ENCODE measurements at places on chromosomes 16 and 17.

DNA sequence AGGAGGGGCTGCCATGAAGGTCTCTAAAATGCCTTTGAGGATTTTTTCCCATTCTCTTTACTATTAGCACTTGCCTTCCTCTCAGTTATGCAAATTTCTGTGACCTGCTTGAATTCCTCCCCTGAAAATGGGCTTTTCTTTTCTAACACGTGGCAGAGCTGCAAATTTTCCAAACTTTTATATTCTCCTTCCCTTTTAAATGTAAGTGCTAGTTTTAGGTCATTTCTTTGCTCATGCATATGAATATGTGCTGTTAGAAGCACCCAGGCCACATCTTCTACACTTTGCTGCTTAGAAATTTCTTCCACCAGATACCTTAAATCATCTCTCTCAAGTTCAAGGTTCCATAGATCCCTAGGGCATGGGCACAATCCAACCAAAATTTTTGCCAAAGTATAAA, 11.8 kb downstream of the CLEC10A start:
- DNase-seq = no peak

- no peak for DNase-seq
Observed at GRCh38 chr16:81500833-81501521, 56.4 kb downstream of the CMIP start.

DNA sequence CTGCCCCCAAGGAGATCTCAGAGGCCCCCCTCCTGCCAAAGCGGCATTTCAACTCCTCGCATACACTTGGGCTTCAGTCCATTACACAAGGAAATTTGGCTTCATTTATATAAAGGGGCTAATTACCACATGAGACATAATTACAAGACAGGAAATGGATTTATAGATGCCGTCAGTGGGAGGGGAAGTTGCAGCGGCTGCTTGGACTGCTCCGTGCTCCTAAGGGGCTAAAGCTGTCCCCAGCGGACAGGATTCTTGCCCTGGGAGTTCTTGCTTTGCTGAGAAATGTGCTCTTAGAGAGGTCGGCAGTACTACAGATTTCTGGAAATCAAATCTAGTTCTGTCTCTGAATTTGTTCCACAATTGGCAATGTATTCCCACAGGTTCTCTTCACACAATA, 57.2 kb upstream of the NLK start:
- DNase-seq = no peak

- no peak for DNase-seq
Observed at GRCh38 chr16:19005561-19006445, 22.1 kb downstream of the TMC7 start.

DNA sequence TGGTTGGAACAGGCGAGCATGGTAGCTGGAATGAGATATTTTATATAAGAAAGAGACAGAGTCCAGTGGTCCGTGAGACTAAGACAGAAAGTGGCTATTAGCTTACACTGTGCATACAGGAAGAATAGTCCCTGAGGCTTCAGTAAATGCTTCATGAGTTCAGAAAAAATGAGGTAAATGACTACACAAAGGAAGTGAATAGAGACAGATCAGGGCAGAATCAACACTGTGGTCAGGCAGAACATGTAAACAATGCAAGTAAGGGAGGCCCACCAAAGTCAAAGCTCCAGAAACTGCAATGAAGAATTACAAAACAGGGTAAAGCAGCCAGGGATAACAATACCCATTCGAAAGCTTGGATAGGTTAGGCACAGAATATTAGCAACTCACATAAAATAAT, 4.8 kb downstream of the ABCA10 start:
- no peak for DNase-seq

GRCh38 chr16:24999088-24999670, 16.0 kb downstream of the ARHGAP17 start:
- no peak for DNase-seq

DNA sequence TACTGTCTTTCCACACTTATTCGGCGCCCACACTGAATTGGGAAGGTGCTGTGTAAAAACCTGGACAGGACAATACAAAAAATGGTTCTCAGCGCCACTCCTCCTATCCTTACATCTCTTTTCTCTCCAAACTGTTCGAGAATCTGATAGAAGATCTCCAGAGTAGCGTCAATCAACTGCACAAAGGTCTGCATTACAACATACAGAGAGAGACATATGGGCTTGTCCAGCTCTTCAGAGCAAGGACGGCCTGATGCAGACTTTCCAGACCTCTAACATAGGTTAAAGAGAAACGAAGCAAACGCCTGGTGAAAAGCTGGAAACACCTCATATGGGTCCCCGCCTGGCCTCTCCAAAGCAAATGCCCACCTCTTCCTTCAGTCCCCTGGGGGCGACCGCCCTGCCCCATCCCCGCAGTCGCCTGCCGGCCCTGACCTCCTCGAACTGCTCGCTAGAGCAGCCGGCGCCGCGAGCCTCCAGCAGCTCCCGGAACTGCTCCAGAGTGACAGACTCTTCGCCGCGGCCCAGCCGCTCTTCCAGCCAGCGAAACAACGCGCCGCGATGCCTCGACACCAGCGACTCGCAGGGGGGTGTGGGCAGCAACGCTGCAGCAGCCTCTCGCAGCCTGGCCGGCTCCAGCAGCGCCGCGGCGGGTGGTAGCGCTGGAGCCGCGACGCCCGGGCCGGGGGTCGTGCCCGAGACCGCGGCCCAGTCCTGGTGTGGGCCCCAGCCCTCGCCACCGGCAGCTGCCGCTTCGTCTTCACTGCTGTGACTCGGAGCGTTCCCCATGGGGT, 526 bp downstream of the ZZEF1 start:
- no peak for DNase-seq

DNA sequence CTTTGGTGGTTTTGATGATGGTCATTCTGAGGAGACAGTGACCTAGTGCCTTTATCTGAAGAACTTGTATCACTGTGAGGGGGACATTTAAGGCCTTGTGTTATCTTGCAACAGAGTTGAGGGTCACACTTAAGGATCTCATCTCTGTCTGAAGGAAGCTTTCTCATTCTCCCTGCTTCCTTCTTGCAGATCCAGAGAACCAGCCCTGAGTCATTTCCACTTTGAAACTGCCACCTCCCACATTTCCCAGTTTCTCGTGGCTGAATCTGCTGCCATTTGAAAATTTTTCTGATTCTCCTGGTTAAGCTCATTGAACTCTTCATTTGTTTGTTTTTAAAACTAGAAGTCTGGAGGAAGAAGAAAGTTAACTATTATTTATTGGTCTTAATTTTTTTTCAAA, 190.2 kb upstream of the CDH11 start:
- DNase-seq = no peak

GRCh38 chr16:85204242-85205010, 92.2 kb upstream of the CIBAR2 start:
- DNase-seq = no peak

DNA sequence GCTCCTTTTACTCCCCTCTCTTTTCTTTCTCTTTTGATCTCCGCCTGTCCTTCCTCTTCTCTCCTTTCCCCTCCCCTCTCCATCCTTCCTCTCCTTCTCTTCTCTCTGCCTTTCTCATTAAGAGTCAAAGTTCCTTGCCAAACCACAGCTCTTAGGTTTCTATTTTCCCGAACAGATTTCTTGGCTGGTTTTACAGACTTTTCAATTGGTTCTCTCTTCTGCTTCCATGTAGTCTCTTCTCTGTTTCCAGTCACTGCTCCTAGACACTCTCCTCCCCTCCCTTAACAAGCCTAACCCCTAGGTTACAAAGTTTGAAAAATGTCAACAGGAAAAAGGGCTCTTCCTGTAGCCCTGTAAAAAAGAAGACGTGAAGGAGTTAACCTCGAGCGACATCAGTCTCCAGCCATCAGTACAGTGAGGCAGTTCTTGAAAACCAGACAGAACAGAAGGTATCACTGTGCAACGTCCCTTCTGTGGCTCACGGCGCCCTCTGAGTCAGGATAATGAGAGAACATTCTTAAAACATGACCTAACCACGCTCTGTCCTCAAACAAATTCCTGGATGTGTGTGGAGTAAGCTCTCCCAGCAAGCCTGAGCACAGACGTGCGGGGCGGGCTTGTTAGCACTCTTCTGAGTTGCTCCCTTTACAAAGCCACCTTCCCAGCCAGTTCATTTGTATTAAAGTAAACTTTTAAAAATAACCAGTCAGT, 11.6 kb upstream of the MARCHF10 start:
- DNase-seq = no peak

DNA sequence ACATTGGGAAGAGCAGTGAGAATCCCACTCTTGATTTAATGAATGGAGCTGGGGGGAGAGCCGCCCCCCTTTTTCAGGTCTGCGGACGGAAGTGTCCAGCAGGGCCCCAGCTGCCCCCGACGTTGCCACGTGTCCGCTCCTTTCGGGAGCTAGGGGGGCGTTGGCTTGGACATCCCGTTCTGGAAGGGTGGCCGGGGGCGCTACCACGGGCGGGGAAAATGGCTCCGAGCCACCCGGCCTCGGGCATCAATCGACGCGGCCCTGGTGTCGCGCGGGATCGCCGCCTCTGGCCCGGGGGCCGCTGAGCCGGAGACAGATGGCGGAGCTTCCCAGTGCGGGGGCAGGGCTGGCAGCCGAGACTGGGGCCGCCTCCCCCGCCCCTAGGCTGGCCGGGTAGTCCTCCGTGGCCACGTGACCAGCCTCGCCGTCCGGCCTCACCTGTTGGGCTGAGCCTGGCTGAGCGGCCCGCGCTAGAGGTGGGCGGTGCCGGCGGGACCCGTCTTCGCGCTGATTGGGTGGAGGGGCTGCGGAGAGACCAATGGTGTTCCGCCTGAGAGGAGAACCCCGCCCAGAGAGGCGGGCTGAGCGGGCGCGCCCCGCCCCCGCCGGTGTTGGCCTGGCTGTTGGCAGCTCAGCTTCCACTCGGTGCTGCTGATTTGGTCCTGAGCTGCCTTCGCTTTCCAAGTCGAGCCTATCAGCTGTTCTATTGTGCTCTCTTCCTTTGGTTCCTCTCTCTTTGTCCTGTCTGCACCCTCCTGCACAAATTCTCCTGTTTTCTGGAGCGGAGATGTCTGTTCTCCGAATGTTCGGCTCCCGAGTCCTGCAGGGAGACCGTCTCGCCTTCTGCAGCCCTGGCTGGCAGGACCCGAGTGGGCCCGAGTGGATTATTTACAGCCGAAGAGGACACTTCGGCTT, 8.3 kb downstream of the HS3ST3B1 start:
- DNase-seq = peak; percentile 89

DNA sequence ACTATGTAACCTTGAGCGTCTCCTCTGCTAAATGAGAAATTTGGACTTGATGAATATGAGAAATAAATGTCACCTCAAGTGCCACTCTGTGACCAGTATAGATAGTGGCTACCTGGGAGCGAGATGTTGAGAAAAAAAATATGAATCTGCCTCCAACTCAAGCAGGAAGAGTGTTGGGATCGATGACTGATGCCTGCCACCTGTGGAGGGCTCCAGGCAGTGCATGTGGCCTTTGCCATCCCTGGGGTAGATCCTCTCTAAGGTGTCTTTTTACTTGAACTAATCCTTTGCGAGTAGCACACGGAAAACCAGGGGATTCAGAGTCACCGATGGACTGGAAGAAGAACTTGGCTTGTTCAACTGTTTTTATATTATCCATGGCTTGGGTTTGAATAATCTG, 9.4 kb downstream of the CCDC182 start:
- DNase-seq = no peak

GRCh38 chr17:4573669-4574068, 10.7 kb upstream of the SMTNL2 start:
- DNase-seq = peak; percentile 52

GRCh38 chr16:11076259-11077018, 132.1 kb downstream of the CLEC16A start:
- DNase-seq = no peak

DNA sequence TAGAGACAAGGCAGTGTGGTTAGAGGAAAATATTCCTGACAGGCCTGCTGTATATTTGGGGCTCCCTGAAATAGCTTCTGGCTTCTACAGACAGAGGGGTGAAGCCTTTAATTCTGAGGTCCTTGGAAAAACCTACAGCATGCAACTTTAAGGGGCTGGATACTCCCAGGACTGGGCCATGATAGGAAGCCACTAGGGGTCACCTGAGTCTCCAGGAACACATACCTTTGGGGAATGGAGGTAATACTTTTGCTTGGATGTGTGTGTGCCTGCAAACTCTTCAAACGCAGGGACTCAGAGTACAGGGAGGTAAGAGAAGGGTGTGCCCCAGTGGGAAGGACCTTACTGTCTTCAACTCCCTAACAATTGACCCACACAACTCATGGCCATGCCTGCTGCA, 4.1 kb downstream of the ASIC2 start:
- DNase-seq = no peak

DNA sequence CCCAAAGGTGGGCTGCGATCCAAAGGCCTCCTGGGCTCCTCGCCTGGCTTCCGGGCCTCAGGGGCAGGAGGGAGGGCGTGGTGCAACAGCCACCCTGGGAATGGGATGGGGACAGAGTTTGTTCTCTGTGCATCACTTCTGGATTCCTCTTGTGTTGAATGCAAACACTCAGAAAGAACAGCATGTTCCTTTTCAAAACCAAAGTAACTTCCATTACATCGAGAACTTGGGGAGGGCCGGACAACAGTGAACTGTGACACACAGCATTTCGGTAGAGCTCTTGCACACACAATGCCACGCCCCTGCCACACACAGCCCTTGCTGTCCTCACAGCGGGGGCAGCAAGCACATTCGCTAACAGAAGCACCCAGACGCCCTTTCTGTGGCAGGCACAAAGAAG, 36.1 kb upstream of the FASN start:
- no peak for DNase-seq

DNA sequence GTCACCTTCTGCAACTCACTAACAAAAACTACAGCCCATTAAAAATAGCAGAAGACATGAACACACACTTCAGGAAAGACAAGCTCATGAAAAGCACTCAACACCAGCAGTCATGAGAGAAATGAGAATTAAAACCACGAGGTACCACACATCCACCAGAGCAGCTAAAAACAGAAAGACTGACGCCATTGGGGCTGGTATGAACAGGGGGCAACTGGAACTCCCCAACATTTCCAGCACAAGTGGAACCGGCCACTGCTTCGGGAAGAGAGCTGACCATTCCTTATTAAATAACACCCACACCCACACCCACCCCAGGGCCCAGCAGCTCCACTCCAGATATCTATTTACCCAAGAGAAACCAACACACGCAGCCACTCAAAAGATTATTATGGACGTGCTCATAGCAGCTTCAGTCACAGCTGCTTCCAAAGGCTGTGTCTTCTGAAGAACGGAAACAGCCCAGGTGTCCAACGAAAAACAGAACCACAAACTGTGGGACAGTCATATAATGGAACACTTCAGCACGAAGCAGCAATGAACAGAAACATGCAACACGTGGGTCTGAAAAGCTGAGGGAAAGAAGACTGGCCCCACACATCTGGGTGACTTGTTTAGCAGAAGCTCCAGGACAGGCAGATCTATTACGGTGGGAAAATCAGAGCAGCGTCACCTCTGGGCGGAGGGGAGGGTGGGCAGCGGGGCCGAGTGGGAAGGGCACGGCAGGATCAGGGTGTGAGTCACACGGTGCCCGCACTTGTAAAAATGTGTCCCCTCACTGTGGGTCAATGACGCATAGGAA, 41.1 kb downstream of the KLHDC4 start:
- no peak for DNase-seq

GRCh38 chr16:82404586-82405315, 222.0 kb upstream of the CDH13 start:
- no peak for DNase-seq

GRCh38 chr17:4547118-4547906, 7.9 kb downstream of the MYBBP1A start:
- DNase-seq = no peak

All from central memory CD4-positive, alpha-beta T cell (primary cell).